ENCODE measurements at places on chromosomes 1 and 21.

DNA sequence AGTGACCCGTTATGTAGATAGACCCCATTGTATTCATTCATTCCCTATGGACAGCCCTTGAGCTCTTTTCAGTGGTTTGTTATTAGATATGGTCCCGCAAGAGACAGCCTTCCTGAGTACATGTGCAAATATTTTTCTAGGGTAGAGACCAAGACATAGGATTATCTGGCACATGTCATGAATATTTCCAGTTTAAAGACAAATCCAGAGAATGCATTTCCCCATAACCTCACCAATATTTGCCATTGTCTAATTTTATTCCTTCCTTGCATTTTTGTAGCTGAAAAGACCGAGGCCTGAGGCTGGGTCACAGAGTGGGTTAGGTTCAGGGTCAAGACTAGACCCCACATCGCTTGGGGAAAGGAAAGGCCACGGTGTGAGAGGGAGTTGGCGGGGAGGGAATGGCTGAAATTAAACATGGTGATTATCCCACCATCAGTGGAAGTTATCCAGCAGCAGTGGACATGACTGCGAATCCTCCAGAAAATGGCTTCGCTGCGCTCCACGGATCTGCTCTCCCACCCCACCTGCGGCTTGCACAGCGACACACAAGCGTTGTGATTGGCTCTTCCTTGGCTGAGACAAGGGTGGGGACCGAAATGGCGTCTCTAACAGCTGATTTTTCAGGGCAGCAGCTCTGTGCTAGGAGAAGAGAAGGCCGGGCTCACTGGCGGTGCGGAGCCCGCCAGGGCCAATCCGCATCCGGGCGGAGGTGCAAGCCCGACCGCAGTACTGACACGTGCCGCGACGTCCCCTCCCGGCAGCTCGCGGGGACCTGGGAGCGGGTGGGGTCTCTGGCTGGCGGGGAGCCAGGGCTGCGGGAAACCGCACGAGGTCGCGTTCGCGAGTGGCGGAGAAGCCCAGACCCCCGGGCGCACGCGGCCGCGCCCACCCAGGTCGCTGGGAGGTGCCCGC is 16.1 kb upstream of the STMN1 start:
- DNase-seq: peak; percentile 62

DNA sequence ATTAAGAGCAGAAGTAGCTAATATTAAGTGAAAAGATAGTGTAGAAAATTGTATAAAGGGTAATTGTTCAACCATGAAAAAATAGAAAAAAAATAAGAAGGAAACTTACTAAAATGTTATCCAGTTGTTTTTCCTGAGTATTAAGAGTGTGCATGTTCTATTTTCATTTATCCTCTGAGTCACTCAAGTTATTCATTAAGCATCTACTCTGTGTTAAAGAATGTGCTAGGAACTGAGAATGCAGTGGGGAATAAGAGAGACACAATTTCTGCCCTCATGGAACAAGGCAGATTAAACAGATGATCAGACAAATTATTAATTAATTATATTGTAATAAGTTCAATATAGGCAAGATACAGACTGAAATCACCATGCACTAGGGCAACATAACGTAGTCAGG is 10.8 kb upstream of the PIGK start:
- DNase-seq: no peak

DNA sequence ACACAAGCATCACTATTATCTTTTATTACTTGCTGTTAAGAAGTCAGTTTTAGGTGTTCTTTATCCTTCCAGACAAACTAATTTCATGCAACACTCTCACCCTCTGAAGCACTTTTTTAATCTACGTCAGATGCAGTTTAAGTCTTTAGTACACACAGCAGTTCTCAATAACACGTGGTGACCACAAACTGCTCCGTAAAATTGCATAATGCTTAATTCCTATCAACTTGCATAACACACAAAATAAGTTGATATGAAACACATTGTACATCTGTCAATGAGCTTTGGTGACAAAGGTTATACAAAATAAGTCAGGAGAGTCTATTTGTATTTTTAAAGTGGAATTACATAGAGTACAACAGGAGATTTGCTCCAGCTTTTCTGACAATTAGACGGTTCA is 140.9 kb upstream of the ETS2 start:
- no peak for DNase-seq

GRCh38 chr1:228472655-228473054 is 14.5 kb upstream of the RNF187 start:
- DNase-seq: no peak

DNA sequence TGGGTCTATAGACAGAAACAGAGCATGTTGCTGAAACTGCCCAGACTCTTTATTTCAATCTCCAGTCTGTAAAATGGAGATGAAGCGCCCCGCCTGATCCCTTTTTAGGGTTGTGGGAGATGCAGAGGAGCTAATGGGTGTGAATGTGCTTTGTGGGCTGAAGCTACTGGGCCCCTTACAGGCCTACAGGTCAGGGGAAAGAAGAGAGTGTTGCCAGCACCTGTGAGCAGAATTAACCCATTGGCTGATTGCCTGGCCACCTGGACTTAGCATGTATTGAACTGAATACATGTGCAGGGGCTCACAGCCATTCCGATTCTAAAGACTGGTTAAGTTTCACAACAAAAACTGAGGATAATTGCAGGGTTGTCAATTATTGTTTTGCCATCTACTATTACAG is 13.9 kb upstream of the ATF3 start:
- DNase-seq: no peak

DNA sequence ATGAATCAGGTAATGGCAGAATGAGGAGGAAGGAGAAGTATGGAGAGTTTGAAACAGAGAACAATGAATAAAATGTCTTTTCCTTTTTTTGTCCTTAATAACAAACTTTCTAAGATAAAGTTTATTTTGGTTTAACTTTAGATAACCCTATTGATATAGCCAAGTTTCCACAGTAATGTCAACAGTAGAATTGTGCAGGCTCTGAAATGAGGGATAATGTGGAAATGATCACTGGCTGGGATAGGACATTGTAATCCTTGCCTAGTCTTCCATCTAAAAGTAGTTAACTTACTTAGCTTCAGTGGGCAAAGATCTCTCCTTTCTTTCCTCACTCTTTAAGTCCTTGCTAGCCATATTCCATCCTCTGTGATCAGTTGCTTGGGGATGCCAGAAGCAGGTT is 52.8 kb downstream of the NTMT2 start:
- no peak for DNase-seq

GRCh38 chr1:1082776-1083415 is 8.8 kb upstream of the RNF223 start:
- no peak for DNase-seq

DNA sequence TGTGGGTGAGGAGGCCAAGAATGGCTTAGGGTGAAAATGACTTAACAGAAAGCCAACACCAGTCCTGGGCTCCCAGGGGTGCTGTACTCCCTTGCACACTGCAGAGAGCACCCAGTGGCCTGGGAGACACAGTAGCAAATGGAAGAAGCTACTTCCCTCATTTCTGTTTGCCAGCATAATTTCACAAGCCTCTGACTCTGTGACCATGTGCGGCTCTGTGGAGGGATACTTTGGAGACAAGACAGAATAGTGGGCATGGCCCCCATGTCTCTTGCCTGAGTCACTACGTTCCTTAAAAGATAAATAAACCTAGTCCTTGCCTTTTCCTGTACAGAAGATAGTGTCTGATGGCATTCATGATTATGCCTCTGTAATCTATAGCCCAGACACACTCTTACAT is 38.1 kb downstream of the TRIM62 start:
- DNase-seq: no peak

GRCh38 chr21:41068967-41069642 is 98.9 kb upstream of the BACE2 start:
- peak; percentile 32 for DNase-seq
